ENCODE measurements at places on chromosomes 4 and X.
A peak's percentile ranks its signal among the peaks of the same experiment; 100 is the strongest.

DNA sequence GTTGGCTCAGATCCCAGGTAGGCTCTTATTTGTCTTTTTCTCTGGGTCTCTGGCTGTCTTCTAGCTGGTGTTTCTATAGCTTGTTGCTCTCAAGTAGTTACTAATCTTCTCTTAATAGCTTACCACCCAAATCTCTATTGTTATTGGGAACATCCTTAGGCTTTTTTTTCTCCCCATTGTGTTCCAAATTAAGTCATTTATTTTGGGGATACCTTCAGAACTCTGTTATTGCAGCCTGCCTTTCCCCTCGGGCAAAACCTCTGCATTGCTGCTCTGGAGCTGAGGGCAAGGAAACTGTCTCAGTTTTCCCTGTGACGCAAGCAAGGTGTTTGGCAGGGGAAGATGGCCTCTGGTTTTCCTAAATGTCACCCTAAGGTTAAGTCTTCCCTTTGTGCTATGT, 338.1 kb upstream of the ZCCHC13 start:
- no peak for DNase-seq

DNA sequence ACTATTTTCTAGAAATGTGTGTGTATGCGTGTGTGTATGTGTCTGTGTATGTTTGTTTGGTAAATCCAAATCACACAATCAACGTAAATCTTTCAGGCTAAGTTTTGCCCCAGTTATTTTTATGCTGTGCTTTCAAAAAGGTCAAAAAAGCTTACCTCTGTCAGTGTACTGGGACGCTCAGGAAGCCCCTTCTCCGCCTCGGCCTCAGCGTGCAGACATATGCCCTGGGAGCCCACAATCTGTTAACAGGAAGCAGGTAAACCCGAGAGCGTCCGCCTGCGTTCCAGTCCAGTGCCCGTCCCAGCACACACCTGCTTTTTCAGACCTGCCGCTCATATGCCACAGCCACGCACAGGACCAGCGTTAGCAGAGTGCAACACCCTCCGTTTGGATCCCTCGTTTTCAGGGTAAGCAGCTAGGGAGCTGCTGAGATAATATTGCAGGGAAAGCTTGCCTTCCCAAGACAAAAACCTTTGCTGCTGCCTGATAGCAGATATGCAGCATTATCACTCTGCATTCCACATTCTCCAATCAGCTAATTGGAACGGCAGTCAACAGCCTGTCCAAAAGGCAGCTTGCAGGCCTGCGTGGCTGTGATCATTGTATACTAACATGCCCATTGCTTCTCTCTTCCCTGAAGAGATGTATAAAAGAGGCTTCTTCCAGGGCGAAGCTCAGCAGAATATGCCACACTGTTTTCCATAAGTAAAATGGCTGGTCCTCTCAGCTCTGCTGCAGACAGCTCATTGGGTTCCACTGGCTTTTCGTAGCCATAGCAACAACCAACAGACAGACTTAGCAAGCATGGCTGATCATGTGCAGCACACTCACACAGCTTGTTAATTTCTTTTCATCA, at the start of gene SORBS2:
SORBS2 (minus strand) TSS at position 686 of the 856 bp plus-strand sequence. CDS start 121,623 bp downstream, outside the sequence.
- peak; percentile 92 for DNase-seq

DNA sequence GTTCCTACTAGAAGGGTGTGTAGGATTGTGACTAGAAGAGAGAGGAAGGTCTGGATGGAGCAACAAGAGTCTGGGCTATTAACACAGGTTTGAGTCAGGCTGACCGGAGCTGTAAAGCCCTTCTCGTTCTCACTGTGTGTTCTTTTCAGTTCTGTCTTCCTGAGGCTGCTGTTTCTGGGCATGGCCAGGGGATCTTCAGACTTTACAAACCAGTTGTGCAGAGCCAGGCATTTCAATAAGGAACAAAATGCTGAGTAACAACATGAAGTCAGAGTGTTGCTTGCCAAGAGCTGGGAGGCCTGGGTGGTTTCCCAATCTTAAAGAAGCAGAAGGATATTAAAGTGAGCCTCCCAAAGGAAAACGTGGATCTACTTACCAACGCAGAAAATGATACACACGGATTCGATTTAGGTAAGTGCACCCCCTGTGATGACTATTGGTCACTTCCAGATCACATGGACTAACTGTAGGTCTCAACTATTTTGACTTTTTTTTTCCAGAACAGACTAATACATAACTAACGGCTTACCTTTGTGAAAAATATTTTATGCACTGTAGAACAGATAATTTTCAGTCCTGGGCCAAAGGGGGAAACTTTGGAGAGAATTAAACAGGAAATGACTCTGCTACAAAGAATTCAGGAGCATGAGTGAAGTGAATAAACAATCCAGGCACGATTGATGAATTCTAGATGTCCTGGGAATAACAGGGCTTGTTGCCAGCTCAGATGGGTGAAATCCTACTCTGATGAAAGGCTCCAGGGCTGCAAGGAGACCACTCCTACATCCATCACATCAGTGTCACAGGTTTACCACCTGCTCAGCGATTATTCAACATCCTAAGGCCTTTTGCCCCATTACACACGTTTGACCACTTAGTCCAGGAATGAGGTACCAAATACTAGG, 94.5 kb downstream of the ANXA3 start:
- DNase-seq = peak; percentile 73

DNA sequence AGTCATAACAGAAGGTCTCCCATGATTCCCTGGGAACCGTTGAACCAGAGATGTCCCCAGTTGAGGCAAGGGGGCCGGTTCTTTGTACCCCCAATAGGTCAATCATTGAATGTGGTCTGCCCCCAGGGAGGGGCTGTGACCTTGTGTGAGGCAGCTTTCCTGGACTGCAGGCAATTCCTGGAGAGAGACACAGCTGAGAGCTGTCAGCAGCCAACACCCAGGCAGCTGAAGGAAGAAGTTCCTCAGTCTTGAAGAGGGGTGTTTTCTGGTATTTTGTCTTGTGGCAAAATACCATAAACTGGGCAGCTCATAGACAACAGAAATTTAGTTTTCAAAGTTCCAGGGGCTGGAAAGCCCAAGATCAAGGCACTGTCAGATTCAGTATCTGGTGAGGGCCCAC, 185.7 kb upstream of the ATP6AP2 start:
- no peak for DNase-seq
